ENCODE measurements at places on chromosomes 6 and 20. TPM values are rescaled to one million over a fixed set of nuclear protein-coding genes. Genes with fewer than 3 reads are reported as not detected.

RHAG gene
- not detected for total RNA-seq

DNA sequence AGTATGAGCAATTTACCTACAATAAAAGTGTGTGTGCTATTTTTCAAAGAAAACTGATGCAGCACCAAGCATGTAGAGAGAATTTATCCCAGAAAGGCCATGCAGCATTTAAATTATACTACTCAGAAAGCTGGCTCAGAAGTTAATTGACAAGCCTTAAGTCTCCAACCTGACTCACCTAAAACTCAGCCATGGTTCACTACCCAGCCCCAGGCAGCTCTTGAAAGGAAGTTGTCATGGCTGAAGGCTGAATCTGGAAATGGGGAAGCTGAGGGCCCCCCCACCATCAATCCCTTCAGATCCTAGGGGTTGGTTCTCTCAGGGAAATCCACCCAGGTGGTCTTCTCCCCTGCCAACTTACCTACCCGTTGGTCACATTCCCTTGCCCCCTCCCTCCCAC lies 19.7 kb downstream of the PPIL6 start:
- no peaks in the 10 kb centered on the region for H3K27me3 ChIP-seq
- H3K4me1 ChIP-seq, result no peaks in the 10 kb centered on the region
- no peaks in the 10 kb centered on the region for H3K36me3 ChIP-seq

DNA sequence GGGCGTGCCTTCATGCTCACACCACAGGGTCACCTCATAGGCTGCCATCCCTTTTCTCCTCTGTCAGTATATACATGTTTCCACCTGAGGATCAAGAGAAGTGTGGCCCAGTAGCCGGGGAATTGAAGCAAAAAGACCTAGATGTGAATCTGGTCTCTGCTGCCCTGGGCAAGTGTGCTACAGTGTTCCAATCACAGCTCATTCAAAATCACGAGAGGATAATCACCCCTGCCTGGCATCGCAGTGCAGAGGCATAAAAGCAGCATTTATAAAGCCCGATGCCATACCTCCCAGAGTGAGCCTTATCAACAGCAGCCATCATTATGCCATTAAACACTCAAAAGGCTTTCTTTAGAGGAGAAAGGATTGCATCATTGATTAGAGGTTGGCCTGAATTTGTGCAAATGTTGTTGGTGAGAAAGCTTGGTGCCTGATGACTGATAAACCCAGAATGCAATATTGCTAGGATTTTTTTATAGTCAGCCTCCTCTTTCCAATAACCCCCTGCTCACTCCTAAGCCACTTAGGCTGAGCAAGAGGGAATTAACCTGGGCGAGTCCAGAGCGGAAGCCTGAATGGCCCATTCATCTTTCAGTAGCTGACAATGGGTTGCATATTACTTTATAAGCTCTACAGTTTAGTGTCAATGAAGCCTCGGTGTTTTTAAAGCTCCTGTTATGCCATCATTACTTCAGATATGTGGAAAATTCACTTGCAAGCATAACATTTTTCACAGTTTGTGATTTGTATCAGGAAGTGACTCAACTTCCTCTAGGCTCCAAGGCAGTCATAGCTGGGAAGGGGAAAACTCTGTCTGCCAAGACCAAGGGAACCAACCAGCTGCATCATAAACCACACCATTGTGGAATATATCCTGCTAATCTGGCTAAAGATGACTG lies 92.5 kb upstream of the NXT1 start:
- no peak overlapping the region for H3K4me3 ChIP-seq
- H3K4me1 ChIP-seq, result no peaks in the 10 kb centered on the region
- H3K27me3 ChIP-seq, result peaks cover 19% of the 10 kb centered on the region
- no peak for DNase-seq
- H3K27ac ChIP-seq, result peak overlapping the region; percentile 10

- no peaks in the 10 kb centered on the region for H3K27me3 ChIP-seq
- H3K4me3 ChIP-seq, result peak overlapping the region; percentile 73
- no peaks in the 10 kb centered on the region for H3K36me3 ChIP-seq
- peaks cover 4% of the 10 kb centered on the region for H3K4me1 ChIP-seq
- peak; percentile 78 for DNase-seq
Measured at GRCh38 chr6:44072959-44073611, 54.2 kb downstream of the MRPL14 start.

DNA sequence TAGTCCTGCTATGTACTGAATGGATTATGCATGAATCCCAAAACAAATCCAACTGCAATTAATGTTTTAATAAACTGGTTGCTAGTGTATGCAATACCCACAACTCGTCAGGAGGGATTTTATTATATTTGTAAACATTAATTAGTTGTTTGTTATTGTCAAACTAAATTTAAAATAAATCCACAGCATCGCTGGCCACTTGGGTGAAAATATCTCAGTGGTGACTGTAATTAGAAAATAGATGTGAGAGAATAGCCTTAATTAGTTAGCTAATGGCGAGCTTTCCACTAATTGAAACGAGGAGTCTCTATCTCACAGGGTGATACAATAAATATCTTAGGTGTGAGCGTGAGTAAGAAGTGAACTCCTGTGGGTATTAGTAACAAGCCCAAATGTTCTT lies 176.8 kb downstream of the LINC00237 start:
- H3K27ac ChIP-seq, result no peak overlapping the region
- no peak for DNase-seq
- no peaks in the 10 kb centered on the region for H3K4me1 ChIP-seq
- no peak overlapping the region for H3K4me3 ChIP-seq
- H3K36me3 ChIP-seq, result no peaks in the 10 kb centered on the region

RAD21L1 gene
- not detected for total RNA-seq

DNA sequence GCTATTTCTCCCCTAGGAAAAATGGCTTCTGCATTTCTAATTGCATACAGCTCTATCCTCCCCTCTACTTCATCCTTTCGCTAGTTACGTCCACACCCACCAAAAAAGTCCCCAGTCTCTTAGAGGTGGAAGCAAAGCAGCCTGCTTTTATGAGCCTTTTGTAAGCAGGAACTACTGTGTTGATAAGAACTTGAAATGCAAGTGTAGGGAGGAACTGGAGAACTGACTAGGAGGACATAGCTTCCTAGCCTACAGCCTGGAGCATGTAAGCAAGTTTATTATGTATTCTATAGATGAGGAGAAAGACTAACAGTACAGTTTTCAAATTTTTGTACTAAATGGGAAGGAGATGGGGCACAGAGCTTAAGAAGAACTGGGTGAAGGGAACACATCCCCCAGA lies 10.3 kb downstream of the ARHGAP18 start:
- H3K27me3 ChIP-seq, result no peaks in the 10 kb centered on the region
- H3K4me3 ChIP-seq, result no peak overlapping the region
- no peak overlapping the region for H3K27ac ChIP-seq
- H3K4me1 ChIP-seq, result no peaks in the 10 kb centered on the region

GRCh38 chr6:33781131-33781975 lies 7.6 kb downstream of the LEMD2 start:
- no peak for DNase-seq
- H3K27ac ChIP-seq, result no peak overlapping the region
- peaks cover 25% of the 10 kb centered on the region for H3K36me3 ChIP-seq
- H3K4me1 ChIP-seq, result no peaks in the 10 kb centered on the region
- H3K27me3 ChIP-seq, result no peaks in the 10 kb centered on the region
- no peak overlapping the region for H3K4me3 ChIP-seq

GRCh38 chr6:41455818-41456217 lies 90.4 kb upstream of the FOXP4 start:
- H3K4me3 ChIP-seq, result no peak overlapping the region
- no peak overlapping the region for H3K27ac ChIP-seq
- DNase-seq, result no peak
- H3K27me3 ChIP-seq, result no peaks in the 10 kb centered on the region
- H3K36me3 ChIP-seq, result no peaks in the 10 kb centered on the region
- no peaks in the 10 kb centered on the region for H3K4me1 ChIP-seq

CYP39A1 gene
- total RNA-seq, result 12.3 TPM

EMILIN3 gene
- 7.5 TPM for total RNA-seq

GSTA1 gene
- 0.88 TPM for total RNA-seq

DNA sequence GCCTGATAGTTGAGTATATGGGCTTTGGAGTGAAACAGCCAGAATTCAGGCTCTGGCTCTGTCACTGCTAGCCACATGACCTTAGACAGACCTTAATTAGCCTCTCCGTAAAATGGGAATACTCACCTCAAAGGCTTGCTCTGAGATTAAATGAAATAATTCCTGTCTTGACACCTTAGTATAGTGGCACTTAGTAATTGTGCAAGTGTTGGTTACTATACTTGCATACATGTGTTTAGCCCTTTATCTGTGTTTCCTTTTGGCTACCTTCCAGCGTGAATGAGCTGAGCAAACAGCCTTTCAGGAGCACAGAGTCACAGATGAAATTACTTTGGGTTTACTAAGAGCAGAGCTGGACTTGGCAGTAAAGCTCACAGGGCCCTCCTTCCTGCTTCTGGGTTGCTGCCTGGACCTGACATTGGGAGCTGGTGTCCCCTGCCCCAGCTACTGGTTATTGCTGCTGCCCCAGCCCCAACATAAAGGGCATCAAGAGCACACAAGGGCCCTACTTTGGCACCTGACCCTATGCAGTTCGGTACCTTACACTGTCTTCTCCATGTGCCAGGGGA lies 32.8 kb downstream of the CD164 start:
- H3K4me1 ChIP-seq, result no peaks in the 10 kb centered on the region
- peak overlapping the region; percentile 46 for H3K27ac ChIP-seq
- no peak overlapping the region for H3K4me3 ChIP-seq
- DNase-seq, result no peak

PRPH2 gene
- total RNA-seq, result 0.32 TPM
